ENCODE measurements at places on chromosomes 1 and 21.
A peak's percentile ranks its signal among the peaks of the same experiment; 100 is the strongest.

DNA sequence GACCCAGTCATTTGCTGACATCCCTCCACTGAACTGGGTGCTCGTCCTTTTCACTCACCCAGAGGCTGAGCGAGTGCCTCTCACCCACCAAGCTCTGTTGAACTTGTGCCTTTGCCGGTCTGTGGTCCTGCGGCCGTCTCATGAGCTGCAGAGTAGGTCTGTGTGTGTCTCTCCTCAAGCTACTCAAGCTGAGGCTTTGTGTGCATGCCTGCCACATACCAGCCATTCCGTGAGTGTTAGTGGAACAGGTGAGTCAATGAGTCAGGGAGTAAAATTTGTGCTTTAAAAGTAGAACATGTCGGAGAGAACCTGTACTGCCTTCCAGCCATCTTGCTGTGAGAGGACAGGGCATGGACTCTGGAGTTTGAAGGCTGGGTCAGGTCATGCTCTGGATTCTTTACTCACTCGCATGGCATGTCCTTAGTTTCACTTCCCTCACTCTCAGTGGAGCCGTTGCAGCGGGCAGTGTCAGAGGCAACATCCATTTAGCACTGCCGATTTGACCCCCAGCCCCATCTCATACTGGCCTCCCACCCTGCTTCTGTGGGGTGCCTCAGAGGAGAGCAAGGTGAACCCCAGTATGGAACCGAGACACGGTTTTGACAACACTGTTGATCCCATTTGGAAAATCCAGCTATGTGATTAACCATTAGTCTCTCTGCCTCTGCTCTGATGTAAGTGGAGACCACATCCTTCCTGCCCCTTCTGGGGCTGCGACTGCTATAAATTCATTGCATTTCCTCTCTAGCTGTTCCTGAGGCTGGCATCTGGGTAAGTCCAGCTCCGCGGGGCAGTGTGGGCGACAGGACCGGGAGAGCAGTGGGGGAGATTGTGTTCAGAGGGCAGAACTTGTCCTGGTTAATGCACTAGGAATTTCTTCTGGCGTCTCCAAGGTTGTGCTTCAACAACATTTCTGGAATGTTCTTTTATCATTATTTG is at the start of gene NLRP3:
Gene NLRP3, plus strand, starts transcription at position 751 of the 939 bp plus-strand sequence. CDS start 2,628 bp downstream, outside the sequence.
- no peak for DNase-seq

- DNase-seq = peak; percentile 59
Observed at GRCh38 chr1:145846201-145846612, 777 bp downstream of the NUDT17 start.

GRCh38 chr1:33905241-33905640 is 41.4 kb downstream of the HMGB4 start:
- no peak for DNase-seq

- DNase-seq = no peak
Observed at GRCh38 chr1:244344001-244344400, 107.7 kb downstream of the ADSS2 start.

DNA sequence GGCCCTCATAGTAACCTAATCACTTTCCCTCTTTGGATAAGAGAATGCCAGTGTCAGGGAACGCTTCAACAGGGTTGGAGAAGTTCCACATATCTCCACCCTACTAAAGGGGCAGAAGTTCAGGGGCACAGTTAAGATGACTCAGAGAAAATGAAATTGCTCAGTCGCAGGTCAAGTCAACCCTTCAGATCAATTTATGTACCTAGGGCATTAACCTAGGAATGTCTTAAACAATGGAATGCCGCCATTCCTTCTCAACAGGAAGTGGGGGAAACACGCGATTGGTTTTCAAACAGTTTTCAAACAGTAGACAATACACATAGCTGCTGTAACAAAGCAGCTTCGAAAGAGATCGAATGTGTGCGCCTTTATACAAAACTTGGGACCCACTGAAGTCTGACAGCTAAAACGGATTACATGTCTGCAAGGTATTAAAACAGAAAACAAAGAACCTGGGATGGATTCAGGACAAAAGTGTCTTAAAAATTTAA is 897 bp downstream of the SLC25A24 start:
- no peak for DNase-seq

DNA sequence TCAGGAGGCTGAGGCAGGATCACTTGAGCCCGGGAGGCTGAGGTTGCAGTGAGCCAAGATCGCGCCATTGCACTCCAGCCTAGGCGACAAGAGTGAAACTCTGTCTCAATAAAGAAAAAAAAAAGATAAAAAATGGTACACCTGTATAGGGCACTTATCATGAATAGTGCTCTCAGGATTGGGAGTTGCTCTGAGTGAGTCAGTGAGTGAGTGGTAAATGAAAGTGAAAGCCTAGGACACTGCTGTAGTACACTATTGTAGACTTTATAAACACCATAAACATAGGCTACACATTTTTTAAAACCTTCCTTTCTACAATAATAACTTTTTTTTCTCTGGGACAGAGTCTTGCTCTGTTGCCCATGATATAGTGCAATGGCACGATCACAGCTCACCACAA is 16.8 kb downstream of the PHTF1 start:
- no peak for DNase-seq

DNA sequence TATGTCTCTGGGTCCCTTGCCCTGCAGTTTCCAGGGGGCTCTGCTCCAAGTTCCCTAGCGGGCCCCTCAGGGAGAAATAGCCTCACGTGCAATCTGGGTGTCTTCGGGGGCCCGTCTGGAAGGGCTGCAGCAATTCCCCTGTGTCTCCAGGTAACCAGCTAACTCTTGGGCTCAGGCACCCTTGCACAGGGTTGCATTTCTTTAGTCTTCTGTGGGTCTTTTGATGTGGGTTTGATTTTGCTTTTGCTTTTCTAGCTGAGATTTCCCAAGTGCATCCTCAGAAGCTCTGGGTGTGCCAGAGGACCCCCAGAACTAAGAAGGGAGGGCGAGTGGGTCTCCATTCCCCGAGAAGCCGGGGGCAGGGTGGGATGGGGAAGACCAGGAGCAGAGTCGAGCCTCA is 75.7 kb downstream of the SPSB1 start:
- no peak for DNase-seq

DNA sequence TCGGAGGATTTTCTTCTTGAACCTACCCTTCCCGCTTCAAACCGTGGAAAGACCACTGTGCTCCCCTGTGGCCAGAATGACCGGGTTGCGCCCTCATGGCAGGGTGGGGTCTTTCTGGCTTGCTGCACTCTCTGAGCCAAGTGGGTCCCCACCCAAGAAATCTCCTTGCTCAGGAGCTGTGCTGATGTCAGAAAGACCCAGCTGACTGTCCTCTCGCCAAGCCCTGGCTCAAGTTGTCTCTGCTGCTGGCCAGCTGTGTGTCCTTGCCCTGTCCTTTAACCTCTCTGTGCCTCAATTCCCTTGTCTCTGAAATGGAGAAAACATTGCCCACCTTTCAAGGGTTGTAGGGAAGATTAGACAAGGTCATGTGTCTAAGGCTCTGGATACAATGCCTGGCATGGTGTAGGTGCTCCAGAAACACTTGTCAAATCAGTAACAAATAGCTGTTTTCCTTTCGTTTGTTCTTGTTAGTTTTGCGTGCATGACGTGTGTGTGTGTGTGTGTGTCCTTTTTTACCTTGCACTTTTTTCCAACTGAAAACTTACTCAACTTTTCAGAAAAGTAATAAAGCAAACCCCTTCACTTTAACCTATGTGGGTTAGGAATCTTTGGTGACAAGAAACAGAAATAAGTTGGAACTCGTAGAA is 41.1 kb upstream of the RPL11 start:
- no peak for DNase-seq

GRCh38 chr1:202807451-202807925 is 733 bp downstream of the KDM5B start:
- peak; percentile 36 for DNase-seq

- no peak for DNase-seq
Observed at GRCh38 chr1:230705289-230706019, 8.5 kb downstream of the AGT start.

DNA sequence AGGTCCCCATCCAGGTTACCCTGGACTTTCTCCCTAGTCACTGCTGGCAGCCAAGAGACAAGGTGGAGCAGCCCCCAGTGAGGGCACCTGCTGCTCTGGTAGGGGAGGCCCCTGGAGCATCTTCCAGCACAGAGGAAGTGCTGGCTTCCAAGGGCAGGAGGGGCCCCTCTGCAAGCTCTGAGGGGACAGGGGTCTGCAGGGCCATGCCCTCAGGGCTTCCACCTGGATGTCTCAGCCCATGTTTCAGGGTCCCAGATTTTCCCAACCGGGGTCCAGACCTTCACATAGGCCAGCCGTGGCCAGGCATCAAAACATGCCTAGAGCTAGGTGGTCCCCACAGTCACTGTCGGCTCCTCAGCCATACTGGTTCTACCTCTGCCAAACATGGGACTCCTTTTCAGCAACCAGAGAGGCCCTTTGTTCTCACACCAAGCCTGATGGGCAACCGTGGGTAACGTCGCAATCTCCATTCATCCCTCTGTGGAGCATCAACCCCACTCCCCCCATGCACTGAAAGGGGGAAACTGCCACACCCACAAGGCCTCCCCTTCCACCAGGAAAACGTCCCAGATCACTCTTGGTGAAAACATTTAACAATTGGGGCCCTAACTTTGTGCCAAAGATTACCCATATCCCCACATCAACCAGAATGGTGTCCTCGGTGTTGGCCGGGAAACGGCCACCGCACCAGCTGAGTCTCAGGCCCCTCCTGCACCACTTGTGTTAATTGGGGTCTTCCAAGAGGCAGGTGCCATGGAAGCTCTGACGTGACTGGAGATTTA is 1.9 kb upstream of the COL6A2 start:
- DNase-seq = no peak

- DNase-seq = no peak
Observed at GRCh38 chr1:166087734-166088571, 78.8 kb downstream of the FAM78B start.

- DNase-seq = no peak
Observed at GRCh38 chr1:178540646-178541045, 27.7 kb downstream of the TEX35 start.

- DNase-seq = no peak
Observed at GRCh38 chr1:76065270-76065669, 9.3 kb upstream of the ST6GALNAC3 start.

- no peak for DNase-seq
Observed at GRCh38 chr1:93995837-93996536, 86.8 kb upstream of the GCLM start.

DNA sequence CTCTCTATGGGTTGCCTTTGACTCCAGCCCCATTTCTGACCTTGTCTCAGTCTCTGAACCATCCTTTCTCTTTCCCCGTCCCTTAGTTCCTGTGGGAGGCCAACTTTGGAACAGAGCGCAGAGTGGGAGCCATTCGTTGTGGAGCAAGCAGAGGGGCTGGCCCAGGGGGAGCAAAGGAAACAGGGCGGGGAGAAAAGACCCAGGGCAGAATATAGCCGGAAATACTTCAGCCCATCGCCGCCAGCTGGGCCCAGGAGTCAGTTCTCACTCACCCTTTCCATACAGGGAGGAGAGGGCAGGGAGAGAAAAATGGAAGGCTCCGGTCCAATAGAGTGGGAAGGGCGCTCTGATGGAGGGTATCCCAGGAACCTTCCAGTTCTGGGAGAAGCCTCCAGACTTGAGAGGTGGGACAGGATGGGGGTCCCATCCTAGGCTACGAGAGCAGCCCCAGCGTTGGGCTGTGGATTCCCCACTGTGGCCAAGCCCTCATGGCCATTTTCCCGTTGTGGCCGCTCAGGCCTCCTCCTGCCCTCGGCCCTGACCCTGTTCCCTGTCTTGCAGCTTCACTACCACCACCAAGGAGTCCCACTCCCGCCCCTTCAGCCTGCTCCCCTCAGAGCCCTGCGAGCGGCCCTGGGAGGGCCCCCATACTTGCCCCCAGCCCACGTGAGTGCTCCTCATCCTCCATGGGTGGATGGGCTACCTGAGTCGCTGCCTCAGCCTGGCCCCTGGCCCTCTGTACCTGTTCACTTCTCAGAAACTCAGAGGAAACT is 10.9 kb downstream of the PEAR1 start:
- DNase-seq = no peak

GRCh38 chr1:118075116-118075515 is 109.9 kb downstream of the SPAG17 start:
- DNase-seq = no peak

- no peak for DNase-seq
Observed at GRCh38 chr1:241992734-241993133, 6.2 kb downstream of the MAP1LC3C start.

DNA sequence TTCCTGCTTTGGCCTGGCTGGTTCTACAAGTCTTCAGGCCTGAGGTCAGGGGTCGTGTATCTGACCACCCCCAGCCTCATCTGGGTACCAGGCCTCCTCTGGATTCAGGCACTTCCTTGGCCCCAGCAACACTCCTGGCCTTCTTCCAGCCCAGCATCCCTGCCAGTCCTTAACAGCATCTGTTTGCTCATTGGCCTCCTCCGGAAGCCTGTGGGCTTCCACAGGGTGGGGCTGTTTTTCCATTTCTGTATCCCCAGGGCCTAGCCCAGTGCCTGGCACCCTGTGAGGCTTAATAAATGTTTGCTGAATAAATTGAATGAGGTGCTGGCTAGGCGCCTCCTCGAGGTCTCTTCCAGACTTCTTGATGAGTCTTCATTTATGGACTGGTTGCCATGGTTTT is 21.5 kb upstream of the GPR37L1 start:
- no peak for DNase-seq

DNA sequence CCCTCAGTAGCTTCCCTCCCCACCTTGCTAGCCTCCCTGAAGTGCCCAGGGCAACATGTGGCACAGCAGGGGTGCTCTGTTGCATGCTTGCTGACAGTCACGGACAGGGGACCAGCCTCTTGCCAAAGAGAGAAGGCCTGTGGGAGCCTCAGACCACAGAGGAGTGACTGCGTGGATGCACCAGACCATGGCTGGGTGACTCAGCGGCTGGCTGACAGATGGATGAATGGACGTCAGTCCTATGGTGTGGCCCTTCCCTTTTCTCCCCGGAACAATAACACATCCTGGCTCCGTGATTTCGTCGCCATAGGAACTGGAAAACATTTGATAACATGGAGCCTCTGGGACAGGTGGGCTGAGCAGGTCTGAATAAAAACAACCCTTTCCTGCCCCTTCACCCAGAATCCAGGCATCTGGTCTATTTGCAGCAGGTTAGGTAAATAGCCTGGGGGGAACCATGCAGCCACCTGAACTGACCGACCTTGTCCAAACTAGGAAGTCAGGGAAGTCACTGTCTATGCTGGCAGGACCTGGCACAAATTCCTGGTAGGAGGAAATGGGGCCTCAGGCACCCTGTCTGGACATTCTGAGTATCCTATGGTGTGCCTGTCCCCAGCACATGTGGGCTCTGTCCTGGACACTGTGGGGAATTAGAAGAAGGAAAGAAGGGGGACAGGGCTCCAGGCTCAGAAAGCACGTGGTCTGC is 53.3 kb downstream of the NENF start:
- peak; percentile 20 for DNase-seq

- no peak for DNase-seq
Observed at GRCh38 chr1:30673395-30673794, 50.0 kb downstream of the MATN1 start.

All from WTC11 (cell line).